GDM1 (cell line): ENCODE measurements at places on chromosomes 1 and 21.

DNA sequence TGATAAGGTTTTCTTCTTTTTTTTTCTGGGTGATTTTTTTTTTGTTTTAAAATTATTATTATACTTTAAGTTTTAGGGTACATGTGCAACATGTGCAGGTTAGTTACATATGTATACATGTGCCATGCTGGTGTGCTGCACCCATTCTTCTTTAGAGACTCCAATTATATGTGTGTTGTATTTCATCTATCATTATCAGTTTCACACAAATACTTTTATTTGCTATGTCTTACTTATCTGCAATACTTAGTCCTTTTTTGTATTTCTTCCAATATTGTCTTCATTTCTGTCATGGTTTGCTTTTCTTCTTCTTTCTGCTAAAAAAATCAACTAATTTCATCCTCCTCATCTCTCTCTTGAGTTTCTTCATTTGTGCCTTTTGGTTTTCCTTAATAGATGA, 3.9 kb upstream of the PDE4B start:
- DNase-seq = no peak

- DNase-seq = no peak
Observed at GRCh38 chr1:202316186-202316585, 25.6 kb downstream of the UBE2T start.

DNA sequence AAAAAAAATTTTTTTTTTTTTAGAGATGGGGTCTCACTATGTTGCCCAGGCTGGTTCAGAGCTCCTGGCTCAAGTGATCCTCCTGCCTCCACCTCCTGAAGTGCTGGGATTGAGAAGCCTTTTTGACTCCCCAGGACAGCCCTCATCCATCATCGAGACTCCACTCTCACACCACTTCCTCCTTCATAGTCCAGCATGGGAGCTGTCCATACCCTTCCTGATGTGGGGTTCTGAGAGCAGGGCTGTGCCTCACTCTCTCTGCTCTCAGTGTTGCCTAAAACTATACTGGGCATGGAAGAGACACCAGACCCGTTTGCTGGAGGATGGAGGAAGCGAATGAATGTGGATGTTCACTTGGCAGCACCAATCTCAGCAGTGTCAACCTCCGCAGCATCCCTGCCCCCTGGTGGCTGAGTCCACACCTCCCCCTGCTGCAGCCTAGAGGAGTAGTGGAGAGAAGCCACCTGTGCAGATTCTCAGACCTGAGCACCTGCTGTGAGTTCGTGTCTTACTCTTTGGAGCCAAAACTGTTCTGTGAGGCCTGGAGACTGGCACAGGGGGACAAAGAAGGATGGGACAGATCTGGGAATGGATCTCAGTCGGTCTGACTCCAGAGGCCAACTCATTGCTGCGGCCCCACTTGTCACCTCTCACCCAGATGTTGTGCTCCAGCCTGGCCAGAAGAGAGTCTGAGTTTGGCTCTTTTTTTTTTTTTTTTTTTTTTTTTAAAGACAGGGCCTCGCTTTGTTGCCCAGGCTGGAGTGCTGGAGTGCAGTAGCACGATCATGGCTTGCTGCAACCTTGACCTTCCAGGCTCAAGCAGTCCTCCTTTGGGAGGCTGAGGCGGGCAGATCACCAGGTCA, 17.7 kb downstream of the TINAGL1 start:
- DNase-seq = peak; percentile 30

- no peak for DNase-seq
Observed at GRCh38 chr1:14362331-14362730, 236.2 kb upstream of the KAZN start.

- DNase-seq = no peak
Observed at GRCh38 chr1:87263785-87264184, 64.9 kb upstream of the LMO4 start.

DNA sequence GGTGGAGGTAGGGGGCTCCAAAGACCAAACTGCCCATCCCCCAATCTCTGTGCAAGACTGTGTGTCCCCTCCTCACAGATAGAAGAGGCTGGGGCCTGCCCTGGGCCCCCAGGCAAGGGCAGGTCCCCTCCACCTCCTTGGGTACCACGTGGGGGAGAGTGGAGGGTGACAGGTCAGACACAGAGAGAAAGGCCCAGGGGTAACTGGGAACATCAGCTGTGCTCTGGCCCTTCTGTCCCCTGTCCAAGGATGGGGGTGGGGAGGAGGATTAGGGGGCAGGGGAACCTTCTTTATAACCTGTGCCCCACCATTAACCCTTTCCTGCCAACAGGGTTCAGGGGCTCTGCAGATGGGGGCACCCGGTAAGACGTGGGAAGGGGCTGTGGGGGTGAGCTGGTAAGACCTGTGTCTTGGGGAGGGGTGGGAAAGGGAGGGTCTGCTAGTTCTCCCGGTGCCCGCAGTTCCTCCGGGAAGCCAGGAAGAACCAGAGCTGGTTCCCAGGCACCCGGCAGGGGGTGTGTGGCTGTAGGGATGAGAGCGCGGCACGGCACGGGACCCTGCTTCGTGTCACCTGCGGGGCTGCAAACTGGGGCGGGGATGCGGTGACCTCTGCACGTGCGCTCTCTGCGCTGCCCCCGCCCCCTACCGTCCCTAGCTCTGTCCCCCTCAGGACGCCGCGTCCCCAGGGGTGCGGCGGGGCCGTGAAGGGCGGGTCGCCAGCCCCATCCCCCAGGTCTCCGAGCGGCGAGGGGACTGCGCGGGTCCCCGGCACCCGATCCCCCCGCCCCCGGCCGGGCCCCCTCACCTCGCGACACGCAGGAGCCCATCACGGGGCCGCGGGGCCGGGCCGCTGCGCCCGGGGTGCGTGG, 601 bp downstream of the FAM131C start:
- DNase-seq = no peak

GRCh38 chr1:6996371-6996770, 211.1 kb downstream of the CAMTA1 start:
- no peak for DNase-seq

DNA sequence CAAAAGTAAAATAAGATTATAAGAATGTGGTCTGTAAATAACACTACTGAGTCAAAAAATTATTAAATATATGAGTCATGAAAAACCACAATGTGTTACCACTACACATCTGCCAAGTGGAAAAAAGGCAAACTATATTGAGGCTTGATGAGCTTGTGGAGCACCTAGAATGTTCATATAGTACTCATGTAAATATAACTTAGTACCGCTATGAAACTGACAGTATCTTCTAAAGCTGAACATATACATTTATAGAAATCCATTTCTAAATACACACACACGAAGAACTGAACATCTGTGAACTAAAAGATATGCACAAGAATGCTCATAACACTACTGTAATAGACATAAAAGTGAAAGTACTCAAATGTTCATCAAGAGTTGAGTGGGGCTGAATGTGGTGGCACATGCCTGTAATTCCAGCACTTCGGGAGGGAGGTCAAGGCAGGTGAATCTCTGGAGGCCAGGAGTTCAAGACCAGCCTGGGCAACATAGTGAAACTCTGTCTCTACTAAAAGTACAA, 18.5 kb upstream of the GBP3 start:
- no peak for DNase-seq

DNA sequence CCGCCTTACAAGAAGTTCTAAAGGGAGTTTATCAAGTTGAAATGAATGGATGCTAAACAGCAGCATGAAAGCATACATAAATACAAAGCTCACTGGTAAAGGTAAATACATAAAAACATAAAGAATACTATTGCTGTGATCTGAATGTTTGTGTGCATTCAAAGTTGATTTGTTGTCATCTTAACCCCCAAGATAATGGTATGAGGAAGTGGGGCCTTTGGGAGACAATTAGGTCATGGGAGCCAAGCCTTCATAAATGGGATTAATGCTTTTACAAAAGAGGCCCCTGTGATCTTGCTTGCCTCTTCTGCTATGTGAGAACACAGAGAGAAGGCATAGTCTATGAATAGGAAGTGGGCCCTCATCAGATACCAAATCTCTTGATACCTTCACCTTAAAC, 209.0 kb upstream of the SAMSN1 start:
- DNase-seq = no peak

DNA sequence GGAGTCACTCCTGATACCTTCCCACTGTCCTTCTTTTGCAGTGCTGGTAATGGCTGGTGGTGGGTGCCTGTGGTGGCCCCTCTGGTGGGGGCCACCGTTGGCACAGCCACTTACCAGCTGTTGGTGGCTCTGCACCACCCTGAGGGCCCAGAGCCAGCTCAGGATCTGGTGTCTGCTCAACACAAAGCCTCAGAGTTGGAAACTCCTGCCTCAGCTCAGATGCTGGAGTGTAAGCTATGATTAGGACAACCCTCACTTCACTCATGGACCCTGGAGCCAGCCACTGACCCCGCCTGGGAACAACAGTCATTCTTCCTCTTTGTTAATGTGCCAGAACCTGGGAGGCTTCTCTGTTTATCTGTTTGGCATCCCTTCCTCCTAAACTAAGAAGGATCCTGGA, 1.1 kb upstream of the ATP8B2 start:
- DNase-seq = no peak

- DNase-seq = no peak
Observed at GRCh38 chr21:42460391-42461184, 35.4 kb downstream of the RSPH1 start.

DNA sequence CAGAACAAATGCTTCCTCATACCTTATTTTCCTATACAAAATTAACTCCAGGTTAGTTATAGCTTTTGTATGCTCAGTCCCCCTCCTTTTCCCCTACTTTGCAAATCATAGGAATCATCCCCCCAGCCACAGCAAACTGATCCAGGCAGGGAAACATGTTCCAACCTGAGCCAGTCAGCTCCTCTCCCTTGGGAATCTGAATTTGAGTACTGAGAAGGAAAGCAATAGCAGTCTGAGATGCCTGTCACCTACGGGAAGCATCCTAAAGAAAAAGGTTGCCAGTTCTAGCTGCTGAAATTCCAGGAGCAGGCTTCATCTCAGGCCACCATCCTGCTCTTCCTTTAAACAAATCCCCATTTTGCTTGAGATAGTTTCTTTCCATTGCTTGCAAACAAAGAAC, 6.9 kb downstream of the ADSS2 start:
- DNase-seq = no peak

GRCh38 chr1:59833991-59834390, 19.2 kb downstream of the HOOK1 start:
- DNase-seq = no peak

GRCh38 chr1:201282931-201283829, at the start of gene PKP1:
PKP1 (plus strand) TSS chr1:201283506; CDS start chr1:201283703, 197 bp downstream.
- DNase-seq = no peak

DNA sequence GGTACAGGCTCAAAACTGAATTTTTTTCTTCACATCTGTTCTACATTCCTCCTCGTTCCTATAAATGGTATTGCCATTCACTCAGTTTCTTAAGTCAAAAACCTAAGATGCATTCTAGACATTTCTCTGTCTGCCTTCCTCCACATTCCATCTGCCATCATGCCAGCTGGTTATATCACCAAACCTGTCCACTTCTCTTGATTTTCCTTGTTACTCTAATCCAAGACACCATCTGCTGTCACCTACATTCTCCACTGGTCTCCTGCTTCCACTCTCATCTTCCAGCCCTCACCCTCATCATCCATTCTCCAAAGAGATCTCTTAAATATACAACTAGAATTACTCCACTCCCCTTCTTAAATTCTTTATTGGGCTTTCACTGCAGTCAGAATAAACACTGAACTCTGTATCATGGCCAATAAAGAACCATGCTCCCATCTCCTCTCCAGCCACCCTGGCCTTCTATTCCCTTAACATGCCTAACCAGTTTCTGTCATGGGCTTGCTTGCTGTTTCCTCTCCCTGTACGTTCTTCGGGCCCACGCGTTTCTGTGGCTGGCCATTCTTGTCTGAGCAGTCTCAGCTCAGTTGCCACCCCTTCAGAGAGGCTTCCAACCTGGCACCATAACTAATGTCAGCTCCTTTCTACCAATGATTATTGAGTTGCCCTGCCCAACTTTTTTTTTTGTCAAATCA, 278.3 kb downstream of the ST6GALNAC3 start:
- DNase-seq = no peak

GRCh38 chr1:67666636-67667035, 18.4 kb upstream of the GADD45A start:
- no peak for DNase-seq

- no peak for DNase-seq
Observed at GRCh38 chr21:33660406-33660805, 18.1 kb downstream of the ITSN1 start.

- no peak for DNase-seq
Observed at GRCh38 chr1:160400646-160401486, 502 bp downstream of the VANGL2 start.

DNA sequence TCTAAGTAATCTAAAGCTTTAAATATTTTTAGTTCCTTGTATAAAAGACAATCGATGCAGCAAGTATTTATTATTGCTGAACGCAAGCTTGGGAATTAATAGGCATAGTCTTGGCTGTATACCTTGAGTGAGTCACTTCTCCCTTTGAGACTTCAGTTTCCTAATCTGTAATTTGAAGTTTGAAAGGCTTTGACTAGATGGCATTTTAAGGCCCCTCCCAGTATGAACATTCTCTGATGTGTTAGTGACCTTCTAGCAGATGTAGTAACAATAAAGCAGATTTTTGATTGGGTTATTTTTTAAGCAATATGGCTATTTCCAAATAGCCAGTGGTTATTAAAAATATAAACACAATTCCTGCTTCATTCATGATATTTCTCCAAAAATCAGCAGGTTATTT, 58.2 kb downstream of the DUSP10 start:
- no peak for DNase-seq

- no peak for DNase-seq
Observed at GRCh38 chr1:36576118-36576517, 93.4 kb upstream of the CSF3R start.

DNA sequence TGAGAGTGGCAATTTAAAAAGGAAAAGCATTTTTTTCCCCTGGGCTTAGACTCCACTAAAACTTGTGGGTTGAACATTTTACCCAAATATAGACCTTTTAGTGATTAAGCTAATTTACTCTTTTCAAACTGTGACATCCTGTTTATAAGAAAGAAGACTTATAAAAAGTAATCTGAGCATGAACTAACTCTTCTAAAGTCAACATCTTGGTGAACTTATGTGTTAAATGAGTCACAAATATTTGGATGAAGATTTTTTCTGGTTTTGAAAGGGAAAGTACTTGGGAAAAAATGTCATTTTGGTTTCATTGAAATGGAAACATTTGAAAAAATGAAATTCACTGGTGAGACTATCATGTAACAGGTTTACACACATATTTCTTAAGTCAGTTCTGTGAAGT, 109.8 kb downstream of the KCNK2 start:
- no peak for DNase-seq

- no peak for DNase-seq
Observed at GRCh38 chr1:32877211-32878110, 6.7 kb upstream of the FNDC5 start.

GRCh38 chr1:201795066-201795465, 33.9 kb upstream of the IPO9 start:
- DNase-seq = no peak

GRCh38 chr1:87712261-87713010, 383.8 kb downstream of the LMO4 start:
- DNase-seq = no peak
